Right ventricle myocardium superior (tissue), 1 donor: ENCODE measurements at places on chromosomes 13 and 19. TPM values are rescaled to one million over a fixed set of nuclear protein-coding genes. Genes with fewer than 3 reads are reported as not detected.

DNA sequence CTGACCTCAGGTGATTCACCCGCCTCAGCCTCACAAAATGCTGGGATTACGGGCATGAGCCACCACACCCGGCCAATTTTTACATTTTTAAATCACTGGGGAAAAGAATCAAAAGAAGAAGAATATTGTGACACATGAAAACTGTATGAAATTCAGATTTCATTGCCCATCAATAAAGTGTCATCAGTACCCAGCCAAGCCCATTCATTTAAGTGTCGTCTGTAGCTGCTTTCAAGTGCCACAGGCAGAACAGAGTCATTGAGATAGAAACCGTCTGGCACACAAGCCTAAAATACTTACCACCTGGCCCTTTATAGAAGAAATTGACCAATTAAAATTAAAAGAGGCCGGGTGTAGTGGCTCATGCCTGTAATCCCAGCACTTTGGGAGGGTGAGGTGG is 15.3 kb downstream of the COLGALT1 start:
- DNase-seq = no peak

The KIR3DL2 gene
- total RNA-seq = not detected

- no peak for DNase-seq
These were observed 573 bp upstream of the ERCC5 start for GRCh38 chr13:102845289-102845629.

DNA sequence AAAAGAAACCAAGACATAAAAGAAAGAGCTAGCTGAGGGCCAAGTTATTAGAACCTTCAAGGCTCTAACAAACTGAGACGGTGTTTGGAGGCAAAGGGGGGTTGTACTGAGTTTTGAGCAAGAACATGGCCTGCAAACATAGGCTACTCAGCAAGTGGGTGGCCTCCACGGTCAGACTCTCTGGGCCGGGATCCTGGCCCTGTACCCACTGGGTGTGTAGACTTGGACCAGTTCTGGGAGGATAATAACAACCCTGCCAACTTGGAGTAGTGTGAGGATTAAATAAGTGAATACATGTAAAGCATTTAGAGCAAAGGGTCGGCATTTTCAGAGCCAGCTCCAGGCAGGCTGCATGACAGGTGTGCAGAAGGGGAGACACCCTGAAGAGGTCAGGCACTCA is 56.1 kb upstream of the TNFRSF19 start:
- DNase-seq = peak; percentile 50

The APLP1 gene
- total RNA-seq = 17.8 TPM
